ENCODE measurements at places on chromosomes 5 and 9. TPM values are rescaled to one million over a fixed set of nuclear protein-coding genes. Genes with fewer than 3 reads are reported as not detected.

The HRH2 gene
- not detected for total RNA-seq

The PCDHB9 gene
- 0.10 TPM for total RNA-seq

The BARHL1 gene
- not detected for total RNA-seq

The TSSK1B gene
- total RNA-seq: 0.14 TPM

The SEMA4D gene
- total RNA-seq: 1.9 TPM

The SHOC1 gene
- 0.03 TPM for total RNA-seq

The ELAVL2 gene
- total RNA-seq: 12.1 TPM

The BNC2 gene
- total RNA-seq: 0.85 TPM

The MYMK gene
- total RNA-seq: not detected

The BARX1 gene
- not detected for total RNA-seq

The SPAAR gene
- not detected for total RNA-seq

The RASGRF2 gene
- total RNA-seq: 0.04 TPM

The SMIM3 gene
- 18.9 TPM for total RNA-seq

The SLC36A2 gene
- not detected for total RNA-seq

The LCN15 gene
- not detected for total RNA-seq

The PCDHA2 gene
- not detected for total RNA-seq

The DIPK1B gene
- 0.21 TPM for total RNA-seq

The ANKRD18B gene
- 10.9 TPM for total RNA-seq

The RIGI gene
- 23.4 TPM for total RNA-seq

The RNF224 gene
- not detected for total RNA-seq

The LPAR1 gene
- total RNA-seq: 30.9 TPM

The MROH2B gene
- total RNA-seq: not detected

The HSPB3 gene
- total RNA-seq: not detected

The ANKS6 gene
- total RNA-seq: 17.0 TPM

The CATSPER3 gene
- total RNA-seq: 0.10 TPM

The IL7R gene
- total RNA-seq: 6.7 TPM

The WDR31 gene
- total RNA-seq: 0.71 TPM

The SLC35D2 gene
- 15.0 TPM for total RNA-seq

The ZNF169 gene
- total RNA-seq: 1.5 TPM

The NIPBL gene
- total RNA-seq: 22.8 TPM

The C5 gene
- total RNA-seq: 1.3 TPM

The SLC6A7 gene
- total RNA-seq: not detected

The SLCO4C1 gene
- total RNA-seq: 0.99 TPM

The PDZD2 gene
- total RNA-seq: 14.5 TPM

The OCLN gene
- total RNA-seq: 4.1 TPM

The HOMER1 gene
- 13.0 TPM for total RNA-seq

The PCDHGC5 gene
- 0.42 TPM for total RNA-seq

The PCDHGB3 gene
- not detected for total RNA-seq

The TMEM215 gene
- not detected for total RNA-seq

The FBN2 gene
- 81.6 TPM for total RNA-seq

The TAL2 gene
- total RNA-seq: not detected

The CCNI2 gene
- 0.39 TPM for total RNA-seq

The REEP2 gene
- total RNA-seq: 3.0 TPM

The GLT6D1 gene
- not detected for total RNA-seq

The MCIDAS gene
- total RNA-seq: not detected

The HACD4 gene
- 5.4 TPM for total RNA-seq
